ENCODE measurements at places on chromosomes 5 and 9. TPM values are rescaled to one million over a fixed set of nuclear protein-coding genes. Genes with fewer than 3 reads are reported as not detected.

GRCh38 chr9:117644932-117645636 lies 59.1 kb upstream of the TLR4 start:
- DNase-seq: no peak

DNA sequence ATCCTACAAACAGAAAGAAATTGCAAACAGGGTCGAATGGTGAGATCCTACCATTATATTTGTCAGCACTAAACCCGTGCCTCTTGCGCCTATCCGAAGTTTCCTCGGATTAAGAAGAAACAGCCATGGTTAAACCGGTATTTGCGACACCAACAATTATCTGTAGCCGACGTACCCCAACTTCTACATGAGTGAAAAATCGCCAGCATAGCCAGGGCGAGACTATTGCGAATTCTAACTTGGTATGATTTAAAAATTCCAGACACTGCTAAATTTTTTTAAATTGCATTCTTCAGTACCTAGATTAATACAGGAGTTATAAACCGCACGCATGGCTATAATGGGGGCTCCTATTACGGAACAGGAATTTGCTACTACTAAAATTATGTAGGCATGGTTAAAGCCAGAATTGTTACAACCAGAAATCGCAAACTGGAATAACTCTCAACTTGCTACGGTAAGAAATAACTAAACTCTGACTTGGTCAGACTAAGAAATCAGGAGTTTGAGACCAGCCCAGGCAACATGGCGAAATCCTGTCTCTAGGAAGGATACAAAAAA lies 25.3 kb upstream of the ANXA2R start:
- peak; percentile 49 for DNase-seq

- DNase-seq: no peak
These were observed 5.8 kb upstream of the FPGS start for GRCh38 chr9:127796852-127797370.

DNA sequence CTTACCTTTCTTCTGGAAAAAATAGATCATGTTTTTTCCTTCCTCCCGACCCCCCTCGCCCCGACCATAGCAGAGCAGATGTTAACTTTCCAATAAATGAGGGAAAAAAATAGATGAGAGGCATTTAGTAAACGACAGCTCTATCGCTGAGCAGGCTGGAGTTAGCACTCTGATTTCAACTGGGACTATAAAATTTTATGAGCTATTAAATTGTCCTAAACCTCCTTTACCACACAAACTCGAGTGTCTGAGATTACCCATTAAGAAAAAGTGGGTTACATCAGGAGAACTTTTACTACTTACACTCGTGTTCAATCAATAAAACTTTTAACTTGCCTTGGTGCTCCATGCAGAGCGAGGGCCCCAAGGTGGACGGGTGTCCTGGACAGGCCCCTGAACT lies 59.8 kb upstream of the RNU6ATAC start:
- DNase-seq: no peak

GRCh38 chr9:5428794-5429528 lies 8.8 kb downstream of the PLGRKT start:
- DNase-seq: peak; percentile 40

DNA sequence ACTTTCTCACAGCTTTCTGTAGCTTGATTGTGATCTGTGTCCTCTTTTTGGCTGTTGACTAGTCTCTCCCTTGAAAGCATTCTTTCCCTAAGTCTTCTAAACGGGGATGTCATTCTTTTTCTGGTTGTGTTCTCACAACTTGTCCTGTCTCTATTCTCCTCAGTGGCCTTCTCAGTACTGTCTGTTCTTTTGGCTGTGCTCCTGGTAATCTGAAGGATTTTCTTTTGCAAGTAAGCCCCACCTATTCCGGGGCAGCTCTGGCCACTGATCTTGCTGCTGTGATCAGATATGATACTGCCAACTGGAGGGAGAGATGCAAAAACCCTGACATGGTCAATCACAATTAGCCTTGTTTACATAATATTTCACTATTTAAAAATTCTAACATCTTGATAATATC lies 172.2 kb downstream of the CDC42SE2 start:
- DNase-seq: no peak

DNA sequence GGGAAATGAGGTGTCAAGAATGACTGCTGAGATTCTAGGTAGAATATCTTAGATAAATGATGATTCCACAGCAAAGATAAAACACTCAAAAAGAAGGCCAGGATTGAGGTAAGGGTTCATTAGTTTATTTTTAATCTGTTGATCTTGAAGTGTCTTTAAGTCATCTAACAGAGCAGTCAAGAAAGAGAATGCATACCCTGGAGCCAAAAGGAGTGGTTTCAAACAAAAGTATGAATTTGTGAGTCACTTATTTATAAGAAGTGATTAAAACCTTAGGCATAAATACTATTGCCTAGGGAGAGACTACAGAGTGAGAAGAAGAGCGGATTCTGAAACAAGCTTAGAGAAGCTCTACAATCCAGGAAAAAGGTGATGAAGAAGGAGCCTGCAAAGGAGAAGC lies 541.0 kb downstream of the DTWD2 start:
- DNase-seq: peak; percentile 7

DNA sequence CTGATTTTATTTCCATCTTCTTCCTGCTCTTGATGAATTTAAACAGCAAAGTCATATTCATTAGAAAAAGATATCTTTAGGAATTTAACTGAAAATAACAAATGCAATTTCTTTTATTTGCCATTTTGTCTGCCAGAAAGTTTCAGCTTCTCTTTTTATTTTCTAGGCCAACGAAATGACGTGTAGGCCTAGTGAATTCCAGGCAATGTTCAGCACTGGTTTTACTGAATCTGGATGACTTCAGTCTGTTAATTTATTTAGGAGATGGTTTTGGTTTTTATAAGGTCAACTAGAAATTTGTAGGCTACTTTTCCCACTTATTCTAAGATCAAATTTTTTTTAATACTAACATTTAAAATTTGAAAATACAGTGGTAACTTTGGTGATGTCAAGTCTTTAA lies 129.1 kb upstream of the VCAN start:
- DNase-seq: no peak

GRCh38 chr9:133437753-133438531 lies 15.8 kb downstream of the ADAMTS13 start:
- DNase-seq: no peak

DNA sequence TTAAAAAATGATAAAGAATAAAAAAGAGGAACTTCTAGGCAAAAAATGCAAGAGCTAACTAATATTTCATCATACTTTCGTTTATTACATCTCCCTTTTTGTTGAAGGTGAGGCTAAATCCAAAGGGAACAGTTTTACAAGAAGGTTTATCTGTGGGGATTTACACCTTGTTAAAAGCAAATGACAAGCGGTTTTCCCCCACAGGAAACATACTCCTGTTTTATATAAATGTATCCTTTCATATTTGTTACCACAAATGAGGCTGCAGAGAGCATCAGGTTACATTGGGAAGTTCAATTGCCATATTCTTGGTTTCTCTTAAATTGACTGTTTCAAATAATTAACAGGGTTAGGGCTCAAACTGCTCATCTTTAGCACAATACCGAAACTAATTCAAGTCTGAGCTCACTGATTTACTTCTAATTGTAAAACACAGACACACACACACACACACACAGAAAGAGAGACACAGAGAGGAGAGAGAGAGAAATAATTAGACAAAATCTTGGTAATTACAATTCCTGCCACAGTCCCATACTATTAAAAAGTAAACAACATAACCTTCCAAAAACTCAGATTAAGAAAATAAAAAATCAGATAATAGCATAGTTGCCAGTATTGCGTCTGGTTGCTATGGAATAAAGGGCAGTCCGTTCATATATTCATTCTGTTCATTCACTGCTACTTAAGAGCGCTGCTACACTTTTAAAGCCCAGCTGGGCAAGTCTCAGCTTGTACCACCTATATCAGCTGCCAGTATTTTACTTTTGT lies 17.1 kb downstream of the RFX3 start:
- DNase-seq: peak; percentile 85

DMRT3 gene
- not detected for total RNA-seq

IL9 gene
- total RNA-seq: not detected

SLC45A2 gene
- not detected for total RNA-seq

HMCN2 gene
- under 0.01 TPM for total RNA-seq
